ENCODE measurements at places on chromosomes 5 and 9.

GRCh38 chr5:77390221-77390620, 101.9 kb downstream of the WDR41 start:
- DNase-seq, result no peak

GRCh38 chr9:124256517-124257069, 1.2 kb upstream of the NEK6 start:
- no peak for DNase-seq

GRCh38 chr5:67015541-67016191, 180.9 kb downstream of the CD180 start:
- DNase-seq, result no peak

DNA sequence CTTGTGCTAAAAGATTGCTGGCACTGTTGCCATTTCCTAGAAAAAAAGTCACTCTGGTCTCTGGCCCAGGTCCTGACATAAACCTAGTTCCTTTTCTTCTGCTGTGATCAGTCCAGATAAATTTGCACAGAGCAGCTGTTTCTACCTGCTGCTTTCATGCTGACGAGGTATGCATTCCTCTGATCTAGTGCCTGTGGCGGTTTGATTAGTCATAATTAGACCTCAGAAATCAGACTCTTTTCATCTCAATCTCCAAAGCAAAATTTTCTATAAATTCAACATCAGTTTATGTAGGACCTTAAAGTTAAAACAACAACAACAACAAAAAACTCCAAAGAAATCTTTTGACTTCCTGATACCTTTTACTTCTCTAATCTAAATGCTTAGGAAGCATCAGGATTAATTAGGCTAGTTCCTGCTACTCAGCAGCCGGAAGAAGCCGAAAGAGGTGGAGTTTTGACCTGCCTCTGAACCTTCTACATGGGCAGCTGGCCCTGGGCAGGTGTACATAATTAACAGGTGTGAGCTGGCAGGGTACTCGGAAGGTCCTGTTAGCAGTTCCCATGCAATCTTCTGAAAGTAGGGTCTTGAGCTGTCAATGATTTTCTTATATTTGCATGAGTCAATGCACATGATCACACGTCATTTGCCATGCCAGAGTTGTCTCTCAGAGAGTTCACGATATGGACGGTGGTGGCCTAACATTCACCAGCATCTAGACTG, 83.3 kb upstream of the CCDC112 start:
- no peak for DNase-seq

DNA sequence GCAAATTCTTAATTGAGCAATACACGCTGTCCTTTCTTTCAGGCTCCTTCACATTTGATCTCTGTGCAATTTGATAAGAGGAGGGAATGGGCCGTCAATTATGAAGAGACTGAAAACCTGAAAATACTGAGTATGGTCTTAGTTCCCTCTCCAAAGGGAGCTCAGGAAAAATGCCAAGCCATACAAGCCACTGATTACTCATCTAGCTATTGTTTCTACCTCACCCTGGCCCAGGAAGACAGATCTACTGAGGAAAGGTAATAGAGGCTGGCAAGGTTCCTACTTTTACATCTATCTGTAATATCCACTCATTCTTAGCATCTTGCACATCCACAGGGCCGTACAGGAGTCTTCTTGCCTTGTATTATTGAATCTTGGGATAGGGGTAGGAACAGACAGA, 23.7 kb upstream of the TNC start:
- DNase-seq, result no peak

DNA sequence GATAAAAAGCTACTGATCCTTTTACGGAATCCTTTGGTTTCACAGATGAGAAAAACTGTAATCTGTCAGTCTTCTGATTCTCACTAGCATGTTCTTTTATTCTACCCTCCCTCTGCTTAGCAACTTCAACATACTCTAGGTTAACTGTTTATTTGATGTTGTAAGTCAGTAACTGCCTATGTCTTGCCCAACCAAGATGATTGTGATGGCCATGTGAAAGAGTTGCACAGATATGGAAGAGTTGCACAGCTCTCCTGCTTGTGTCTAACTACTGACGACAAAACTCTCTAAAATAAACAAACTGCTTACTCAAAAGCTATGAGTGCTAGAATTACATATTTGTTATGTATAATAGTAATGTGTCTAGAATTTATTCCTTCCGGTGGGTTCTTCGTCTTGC, 227.3 kb upstream of the DAB2 start:
- no peak for DNase-seq

DNA sequence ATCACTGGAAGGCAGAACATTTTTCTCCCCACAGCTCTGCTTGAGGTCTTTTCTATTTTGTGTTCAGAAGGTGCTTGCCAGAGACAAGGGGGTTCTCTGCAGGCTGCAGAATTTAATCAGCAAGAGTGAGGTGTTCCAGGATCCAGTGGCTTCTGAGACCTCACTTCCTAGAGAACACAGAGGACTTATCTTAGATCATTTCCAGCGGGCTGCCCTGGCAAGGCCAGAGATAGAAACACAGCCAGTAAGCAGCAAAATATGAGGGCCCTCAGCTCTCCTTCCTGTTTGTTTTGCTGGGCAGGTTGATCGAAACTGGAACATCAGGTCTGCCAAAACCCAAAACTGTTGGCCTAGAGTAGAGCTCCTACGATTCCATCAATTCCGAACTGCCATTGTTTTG, 187.3 kb downstream of the DIRAS2 start:
- DNase-seq, result no peak

GRCh38 chr5:66976108-66976507, 220.5 kb downstream of the CD180 start:
- no peak for DNase-seq

- DNase-seq, result no peak
Measured at GRCh38 chr9:38127271-38127839, 58.3 kb upstream of the SHB start.

- DNase-seq, result no peak
Measured at GRCh38 chr9:34988218-34989002, 1.1 kb upstream of the DNAJB5 start.

GRCh38 chr9:128124873-128125579, 2.5 kb downstream of the PTGES2 start:
- no peak for DNase-seq

- no peak for DNase-seq
Measured at GRCh38 chr5:174273325-174273724, 227.8 kb downstream of the NSG2 start.

GRCh38 chr5:39217365-39218281, 1.7 kb downstream of the FYB1 start:
- peak; percentile 58 for DNase-seq

GRCh38 chr5:111280282-111280951, 56.2 kb downstream of the CAMK4 start:
- DNase-seq, result no peak

DNA sequence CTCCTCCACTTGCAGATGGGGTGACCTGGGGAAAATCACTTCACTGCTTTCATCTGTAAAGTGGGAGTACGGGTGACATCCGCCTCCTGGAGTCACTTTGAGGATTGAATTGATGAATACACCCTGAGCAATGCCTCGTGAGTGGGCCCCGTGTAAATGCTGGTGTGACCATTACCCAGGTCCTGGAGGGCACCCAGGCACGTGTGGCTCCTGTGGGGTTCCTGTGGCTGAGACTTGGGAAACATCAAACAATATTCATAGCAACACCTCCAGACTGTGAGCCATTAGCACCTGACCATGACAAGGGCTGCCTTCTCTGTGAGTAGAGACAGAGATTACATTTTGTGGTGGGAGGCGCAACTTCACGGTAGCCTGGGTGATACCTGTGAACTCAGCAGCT, 11.4 kb downstream of the MRPL36 start:
- no peak for DNase-seq

DNA sequence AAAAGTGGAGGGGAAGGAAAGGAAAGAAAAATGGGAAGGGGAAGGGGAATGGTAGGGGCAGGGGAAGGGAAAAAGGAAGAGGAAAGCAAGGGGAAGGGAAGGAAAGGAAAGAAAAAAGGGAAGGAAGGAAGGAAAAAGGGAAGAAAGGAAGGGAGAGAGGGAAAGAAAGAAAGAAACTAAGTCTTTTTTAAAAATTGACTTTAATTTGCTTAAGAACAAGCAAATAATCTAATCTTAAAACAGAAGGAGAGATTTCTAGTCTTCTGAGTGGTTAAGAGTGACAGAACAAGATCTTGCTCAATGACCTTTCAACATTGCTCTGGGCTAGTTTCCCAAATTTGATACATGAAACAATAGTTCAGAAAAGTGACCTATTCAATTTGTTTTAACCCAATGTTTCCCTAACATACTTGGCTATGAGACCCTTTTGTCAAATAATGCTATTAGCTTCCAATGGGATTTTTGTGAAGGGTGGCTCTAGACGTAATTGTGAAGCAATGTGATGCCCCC, 33.4 kb upstream of the GLIS3 start:
- DNase-seq, result no peak

GRCh38 chr9:125574126-125574877, 132.7 kb downstream of the MAPKAP1 start:
- DNase-seq, result no peak

Data from stimulated activated CD8-positive, alpha-beta memory T cell treated with anti-CD3 and anti-CD28 coated beads, Interleukin-2, amount 100 ng/mL, for 1 hour (primary cell).